Stimulated activated CD4-positive, alpha-beta T cell treated with anti-CD3 and anti-CD28 coated beads, Interleukin-1b, Interleukin-23, amount 100 ng/mL, for 48 hours (primary cell): ENCODE measurements at places on chromosomes 12 and 14.

DNA sequence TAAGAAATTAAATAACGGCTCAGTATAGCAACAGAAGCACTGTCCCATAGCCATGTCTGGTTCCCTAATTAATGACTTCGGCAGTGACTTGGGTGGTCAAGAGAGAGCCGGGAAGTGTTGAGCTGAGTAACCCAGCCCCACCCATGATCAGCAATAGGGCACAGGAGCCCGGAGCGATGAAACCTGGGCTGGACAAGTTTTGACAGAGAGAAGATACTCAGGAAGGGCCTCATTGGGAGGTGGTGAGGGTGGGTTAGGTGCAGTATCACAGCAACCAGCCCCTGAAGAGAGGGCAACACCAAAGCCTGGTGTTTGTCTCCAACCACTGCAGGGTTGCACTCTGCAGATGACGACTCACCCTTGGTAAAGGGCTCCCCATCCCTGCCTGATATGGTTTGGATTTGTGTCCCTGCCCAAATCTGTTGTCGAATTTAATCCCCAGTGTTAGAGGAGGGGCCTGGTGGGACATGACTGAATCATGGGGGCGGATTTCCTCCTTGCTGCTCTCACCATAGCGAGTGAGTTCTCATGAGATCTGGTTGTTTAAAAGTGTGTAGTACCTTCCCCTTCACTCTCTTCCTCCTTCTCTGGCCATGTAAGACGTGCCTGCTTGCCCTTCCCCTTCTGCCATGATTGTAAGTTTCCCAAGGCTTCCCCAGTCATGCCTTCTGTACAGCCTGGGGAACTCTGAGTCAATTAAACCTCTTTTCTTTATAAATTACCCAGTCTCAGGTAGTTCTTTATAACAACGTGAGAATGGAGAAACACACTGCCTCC, 124.9 kb upstream of the MED13L start:
- DNase-seq: no peak

- DNase-seq: no peak
Observed at GRCh38 chr12:120276734-120277133, 11.2 kb upstream of the PXN start.

DNA sequence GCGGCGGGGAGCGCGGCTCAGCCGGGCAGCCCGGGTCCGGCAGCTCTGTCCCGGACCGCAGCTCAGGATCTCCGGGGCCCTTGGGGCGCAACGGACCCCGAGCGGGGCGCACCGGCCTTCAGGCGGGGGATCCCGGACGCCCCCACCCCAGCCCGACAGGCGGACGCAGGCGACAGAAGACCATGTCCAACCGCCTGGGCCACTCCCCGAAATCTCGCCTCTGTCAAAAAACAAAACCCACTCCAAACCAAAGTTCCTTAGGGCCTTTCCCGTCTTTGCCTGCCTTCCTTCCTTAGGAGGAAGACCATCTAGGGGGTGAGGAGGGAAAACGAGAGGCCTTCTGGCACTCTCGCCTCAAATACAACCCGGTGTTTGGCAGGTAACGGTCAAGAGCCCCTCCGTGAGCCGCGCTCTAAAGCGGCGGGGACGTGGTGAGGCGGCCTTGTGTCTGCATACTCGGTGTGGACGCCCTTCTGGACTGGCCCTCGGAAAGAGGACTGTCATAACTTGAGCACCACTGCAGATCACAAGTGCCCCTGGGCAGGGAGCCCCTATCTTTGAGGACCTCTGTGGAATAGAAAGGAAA, 604 bp downstream of the HCFC2 start:
- DNase-seq: no peak

- DNase-seq: peak; percentile 13
Observed at GRCh38 chr12:121537814-121538698, 42.8 kb downstream of the KDM2B start.

- DNase-seq: no peak
Observed at GRCh38 chr12:20493934-20494333, 125.6 kb downstream of the PDE3A start.

DNA sequence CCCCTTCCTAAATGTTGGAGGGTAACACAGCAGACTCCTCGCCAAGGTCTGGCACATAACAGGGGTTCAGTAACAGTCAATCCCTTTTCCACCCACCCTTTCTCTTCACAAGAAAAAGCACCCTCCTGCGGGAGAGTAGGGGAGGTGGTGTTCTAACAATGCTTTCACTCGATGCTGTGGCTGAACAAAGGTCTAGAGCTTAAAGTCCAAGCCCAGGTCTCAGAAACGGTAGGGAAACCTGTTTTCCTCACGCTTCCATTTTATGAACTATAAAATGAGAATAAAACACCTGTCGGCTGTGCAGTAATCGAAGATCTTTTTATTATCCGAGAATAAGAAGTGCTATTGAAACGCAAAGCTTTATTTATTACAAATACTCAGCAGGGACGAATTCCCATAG, 20.9 kb upstream of the CACNA2D4 start:
- no peak for DNase-seq

- DNase-seq: no peak
Observed at GRCh38 chr12:71236133-71236660, 78.4 kb upstream of the TSPAN8 start.

DNA sequence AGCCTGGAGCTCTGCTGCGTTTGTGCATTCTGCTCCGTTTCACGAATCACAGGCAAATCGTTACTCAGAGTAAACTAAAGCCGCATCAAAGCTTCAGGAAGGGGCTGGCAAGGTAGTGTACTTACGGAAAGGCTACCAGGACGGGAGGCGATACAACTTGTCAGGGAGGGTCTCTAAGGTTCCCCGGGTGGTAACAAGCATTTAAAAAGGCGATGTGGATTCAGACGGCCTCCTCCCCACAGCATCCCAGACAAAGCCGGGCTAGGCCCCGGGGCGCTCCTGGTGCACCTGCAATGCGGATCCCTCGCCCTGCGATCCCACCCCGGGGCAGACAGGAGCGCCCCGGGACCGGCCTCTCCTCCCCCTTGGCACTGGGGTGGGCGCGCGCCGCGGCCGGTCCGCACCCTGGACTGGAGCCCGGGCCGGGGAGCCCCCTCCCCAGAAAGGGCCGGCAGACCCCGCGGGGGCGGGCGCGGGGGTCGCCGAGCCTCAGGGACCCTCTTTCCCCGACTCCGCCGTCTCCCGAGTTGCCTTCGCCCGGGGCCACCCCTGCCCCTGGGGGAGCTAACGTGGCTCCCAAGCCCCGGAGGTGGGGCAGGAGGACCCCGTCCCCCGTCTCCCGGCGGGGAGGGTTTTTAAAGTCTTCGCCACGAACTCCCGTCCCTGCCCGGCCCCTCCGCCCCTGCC, 718 bp downstream of the CCDC92 start:
- DNase-seq: peak; percentile 28

DNA sequence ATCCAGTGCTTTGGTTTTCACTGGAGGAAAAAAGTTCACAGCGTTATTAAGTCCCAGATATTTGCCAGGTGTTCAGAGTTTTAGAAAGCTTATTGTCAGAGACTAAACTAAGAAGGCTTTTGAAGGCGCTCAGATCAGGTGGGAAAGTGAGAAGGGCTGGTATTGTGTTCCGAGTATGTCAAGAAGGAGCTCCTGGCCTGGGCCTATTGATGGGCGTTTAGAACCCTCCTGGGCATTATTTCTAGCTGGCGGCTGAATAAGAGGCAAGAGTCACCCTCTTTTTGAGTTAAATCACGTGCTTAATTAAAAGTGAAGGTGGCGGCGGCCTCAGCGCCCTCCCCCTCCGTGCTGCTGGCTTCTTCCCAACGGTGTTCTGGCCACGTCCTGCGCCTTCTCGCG, 20.9 kb upstream of the GNS start:
- DNase-seq: no peak

GRCh38 chr12:111254106-111254505, 114.8 kb downstream of the PHETA1 start:
- DNase-seq: no peak

- no peak for DNase-seq
Observed at GRCh38 chr14:94602722-94603121, 9.5 kb upstream of the SERPINA3 start.

DNA sequence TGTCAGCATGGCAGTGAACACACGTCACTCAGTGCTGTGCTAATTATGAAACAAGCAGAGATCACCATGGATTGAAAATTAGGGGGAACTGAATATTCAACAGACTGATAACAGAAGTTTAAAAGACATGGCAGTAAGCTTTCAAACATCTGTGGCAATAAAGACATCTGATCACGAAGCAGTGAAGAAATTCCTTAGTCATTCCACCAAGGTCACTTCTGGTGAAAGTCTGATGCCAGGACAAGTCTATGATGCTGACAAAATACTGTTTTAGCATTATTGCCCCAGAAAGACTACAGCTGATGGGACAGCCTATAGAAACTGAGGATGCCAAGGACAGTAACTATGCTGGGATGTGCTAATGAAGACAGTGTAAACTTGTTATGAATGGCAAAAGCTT, 126.9 kb upstream of the RBM19 start:
- no peak for DNase-seq

DNA sequence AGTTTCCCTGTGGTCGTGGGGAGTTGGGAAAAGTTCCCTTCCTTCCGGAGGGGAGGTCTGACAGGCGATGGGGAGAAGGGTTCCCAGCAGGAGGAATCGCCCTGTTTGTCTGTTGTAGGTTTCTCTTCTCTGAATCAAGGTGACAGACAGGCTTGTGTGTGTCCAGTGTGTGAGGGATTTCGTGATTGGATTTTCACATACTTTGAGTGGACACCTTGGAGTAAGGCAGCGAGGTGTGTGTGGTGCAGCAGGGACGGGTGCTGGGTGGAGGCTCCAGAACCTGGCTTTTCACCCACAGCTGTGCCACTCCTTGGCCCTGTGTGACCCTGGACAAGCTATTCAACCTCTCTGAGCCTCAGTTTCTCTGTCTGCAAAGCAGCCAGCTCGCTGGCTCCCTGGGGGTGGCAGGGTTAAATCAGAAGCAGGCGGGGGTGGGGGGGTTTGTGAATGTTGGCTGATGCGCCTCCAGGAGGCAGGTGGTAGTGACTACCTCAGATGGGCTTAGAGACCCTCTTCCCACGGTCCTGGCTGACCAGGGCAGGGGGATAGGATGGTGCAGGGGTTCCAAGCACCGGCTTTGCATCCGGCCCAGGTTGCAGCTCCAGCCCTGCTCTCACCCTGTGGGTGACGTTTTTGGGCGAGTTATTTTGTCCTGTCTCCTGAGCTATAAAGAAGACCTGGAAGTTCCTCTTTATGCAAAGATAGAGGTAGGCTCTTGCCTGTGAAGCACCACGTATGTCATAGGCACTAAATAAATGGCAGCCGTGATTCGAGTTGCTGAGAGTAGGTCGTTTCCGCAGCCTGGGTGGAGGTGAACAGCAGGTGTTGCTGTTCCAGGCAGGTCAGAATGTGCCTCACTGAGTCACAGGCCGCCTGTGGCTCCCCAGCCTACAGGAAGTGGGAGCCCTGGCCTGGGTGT, 679 bp downstream of the BDKRB2 start:
- no peak for DNase-seq

- DNase-seq: no peak
Observed at GRCh38 chr14:103014466-103015228, 42.7 kb downstream of the CDC42BPB start.

DNA sequence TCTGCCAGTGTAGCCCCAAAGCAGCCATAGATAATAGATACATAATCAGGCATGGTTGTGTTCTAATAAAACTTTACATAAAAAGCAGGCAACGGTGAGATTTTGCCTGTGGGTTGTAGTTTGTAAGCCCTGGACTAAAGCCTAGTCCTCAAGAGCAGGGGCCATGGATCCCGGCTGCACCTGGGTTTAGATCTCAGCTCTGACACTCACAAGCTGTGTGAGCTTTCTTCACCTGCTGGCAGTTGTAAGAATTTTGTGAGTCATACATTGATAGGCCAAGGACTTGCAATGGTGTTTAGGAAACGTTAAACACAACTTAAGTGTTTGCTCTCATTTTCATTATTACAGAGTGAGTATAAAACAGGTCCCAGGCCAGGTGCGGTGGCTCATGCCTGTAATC, 395.8 kb upstream of the TBX3 start:
- no peak for DNase-seq

DNA sequence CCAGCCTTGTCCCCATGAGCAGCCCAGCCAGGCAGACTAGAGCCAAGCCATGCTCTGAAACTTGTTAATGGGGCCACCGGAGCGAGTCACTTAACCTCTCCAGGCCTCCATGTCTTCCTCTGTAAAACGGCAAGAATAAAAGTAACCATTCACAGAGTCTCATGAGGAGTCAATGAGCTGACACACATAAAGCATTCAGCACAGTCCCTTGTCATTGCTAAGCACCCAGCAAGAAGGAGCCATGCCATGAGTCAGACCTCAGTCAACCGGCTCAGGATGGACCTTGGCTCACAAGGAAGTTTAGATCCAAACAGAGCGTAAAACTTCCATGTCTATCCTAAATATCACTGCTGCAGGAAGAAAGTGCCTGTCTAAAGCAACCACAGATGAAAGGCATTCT, 10.6 kb downstream of the FICD start:
- DNase-seq: no peak

- DNase-seq: no peak
Observed at GRCh38 chr12:113097716-113098440, 37.7 kb downstream of the RASAL1 start.

DNA sequence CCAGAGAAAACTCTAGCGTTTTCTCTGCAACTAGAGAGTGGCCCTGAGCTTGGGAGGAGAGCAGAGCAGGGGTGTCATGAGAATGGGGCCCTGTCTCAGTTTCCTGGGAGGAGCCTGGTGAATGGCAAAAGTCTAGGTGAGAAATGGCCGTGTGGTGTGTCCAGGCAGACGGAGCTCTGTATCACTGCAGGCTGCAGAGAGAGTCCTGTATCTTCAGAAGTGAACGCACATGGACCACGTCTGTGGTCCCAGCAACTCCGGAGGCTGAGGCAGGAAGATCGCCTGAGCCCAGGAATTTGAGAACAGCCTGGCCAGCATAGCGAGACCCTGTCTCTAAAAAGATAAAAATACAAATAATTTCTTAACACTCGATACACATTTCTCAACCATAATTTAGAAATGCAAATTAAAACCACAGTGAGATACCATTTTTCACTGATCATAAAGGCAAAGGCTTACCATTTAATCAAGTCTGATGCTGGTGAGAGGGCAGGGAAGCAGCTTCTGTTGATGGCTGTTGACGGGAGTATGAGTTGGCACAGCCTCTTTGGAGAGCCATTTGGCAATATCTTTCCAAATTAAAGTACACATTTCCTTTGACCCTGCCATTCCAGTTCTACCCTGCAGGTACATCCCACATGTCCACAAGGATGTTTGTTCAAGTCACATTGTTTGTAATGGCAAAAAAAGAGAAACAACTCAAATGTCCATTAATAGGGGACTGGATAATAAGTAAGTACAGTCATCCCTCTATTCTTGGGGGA, 51.0 kb downstream of the NFKBIA start:
- DNase-seq: no peak

DNA sequence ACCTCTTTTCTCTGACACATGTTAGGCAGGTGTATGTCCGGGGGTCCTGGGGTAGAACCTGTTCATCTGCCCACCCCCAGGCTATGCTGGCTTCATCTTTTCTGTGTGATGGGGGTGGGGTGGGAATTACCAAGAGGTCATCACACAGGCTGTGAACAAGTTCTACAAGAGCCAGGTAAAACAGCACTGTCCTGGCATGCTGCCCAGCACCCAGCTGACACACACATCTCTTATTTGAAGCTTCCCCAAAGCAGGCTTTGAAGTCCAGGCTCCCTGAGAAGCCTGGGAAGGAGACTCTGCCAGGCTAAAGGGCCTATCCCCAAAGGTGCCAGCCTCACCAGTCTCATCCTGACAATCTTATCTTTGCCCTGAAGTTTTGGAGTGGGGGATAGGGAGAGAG, 141.1 kb downstream of the ALG10 start:
- DNase-seq: no peak

- no peak for DNase-seq
Observed at GRCh38 chr12:10169104-10169503, 2.8 kb downstream of the OLR1 start.
